ENCODE measurements at places on chromosomes 12 and 14.
A peak's percentile ranks its signal among the peaks of the same experiment; 100 is the strongest.

GRCh38 chr12:76220980-76221379, 127.2 kb downstream of the BBS10 start:
- DNase-seq, result no peak

DNA sequence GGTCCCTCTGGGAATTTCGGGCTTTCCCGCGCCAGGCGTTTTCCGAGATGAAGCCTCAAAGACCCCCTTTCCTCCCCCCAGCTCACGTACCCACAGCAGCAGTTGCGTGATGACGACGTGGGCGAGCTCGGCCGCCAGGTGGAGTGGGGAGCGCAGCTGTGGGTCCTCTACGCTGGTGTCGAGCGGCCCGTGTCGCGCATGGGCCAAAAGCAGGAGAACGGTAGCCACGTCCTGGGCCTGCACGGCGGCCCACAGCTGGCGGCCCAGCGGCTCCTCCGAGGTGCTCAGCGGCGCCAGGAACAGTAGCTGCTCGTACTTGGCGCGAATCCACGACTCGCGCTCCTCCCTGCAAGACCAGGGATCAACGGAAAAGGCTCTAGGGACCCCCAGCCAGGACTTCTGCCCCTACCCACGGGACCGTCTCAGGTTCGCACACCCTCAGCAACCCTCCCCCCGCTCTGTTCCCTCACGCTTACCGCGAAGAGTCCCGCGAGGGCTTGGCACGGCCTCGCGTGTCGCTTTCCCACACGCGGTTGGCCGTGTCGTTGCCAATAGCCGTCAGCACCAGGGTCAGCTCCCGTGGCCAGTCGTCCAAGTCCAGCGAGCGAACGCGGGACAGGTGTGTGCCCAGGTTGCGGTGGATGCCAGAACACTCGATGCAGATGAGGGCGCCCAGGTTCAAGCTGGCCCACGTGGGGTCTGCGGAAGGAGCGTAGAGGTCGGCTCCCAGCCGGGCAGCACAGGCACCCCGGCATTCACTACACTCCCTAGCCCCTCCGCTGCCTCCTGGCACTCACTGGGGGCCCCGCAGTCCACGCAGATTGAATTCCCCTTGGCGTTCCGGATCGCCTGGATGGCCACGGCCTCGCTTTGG, 11.4 kb downstream of the AGAP2 start:
- DNase-seq, result no peak

DNA sequence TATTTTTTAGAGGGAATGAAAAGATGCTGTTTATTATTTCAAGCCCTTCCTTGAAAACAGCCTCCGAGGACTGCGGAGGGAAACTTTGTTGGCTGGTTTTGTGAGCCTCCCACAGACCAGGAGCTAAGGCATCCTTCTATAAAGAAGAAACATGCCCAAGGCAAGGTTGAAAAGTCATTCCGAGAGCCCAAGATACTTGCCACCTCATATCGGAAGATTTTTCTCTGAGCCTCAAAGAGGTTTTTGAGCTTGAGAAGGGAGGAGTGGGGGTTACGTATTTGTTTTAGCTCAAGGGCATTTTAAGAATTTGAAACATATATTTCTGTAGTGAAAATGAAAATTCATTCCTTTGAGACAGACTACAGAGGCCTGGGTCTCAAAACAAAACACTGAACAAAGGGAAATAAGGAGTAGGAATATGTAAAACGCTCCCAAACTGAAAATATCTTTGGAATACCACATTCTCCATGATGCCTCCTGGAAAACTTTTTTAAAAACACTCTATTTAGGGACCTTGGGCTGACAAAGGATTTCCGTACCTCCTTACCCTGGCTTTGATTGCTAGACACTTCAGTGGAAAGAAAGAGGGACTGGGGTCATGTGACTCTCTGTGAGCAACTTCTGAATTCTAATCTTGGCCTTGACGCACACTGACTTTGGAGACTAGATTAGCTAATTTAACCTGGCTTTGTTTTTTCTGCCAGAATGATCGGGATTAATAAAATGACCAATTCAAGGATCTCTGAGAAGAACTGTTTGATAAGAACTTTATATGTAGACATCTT, 180.9 kb downstream of the SRGAP1 start:
- no peak for DNase-seq

DNA sequence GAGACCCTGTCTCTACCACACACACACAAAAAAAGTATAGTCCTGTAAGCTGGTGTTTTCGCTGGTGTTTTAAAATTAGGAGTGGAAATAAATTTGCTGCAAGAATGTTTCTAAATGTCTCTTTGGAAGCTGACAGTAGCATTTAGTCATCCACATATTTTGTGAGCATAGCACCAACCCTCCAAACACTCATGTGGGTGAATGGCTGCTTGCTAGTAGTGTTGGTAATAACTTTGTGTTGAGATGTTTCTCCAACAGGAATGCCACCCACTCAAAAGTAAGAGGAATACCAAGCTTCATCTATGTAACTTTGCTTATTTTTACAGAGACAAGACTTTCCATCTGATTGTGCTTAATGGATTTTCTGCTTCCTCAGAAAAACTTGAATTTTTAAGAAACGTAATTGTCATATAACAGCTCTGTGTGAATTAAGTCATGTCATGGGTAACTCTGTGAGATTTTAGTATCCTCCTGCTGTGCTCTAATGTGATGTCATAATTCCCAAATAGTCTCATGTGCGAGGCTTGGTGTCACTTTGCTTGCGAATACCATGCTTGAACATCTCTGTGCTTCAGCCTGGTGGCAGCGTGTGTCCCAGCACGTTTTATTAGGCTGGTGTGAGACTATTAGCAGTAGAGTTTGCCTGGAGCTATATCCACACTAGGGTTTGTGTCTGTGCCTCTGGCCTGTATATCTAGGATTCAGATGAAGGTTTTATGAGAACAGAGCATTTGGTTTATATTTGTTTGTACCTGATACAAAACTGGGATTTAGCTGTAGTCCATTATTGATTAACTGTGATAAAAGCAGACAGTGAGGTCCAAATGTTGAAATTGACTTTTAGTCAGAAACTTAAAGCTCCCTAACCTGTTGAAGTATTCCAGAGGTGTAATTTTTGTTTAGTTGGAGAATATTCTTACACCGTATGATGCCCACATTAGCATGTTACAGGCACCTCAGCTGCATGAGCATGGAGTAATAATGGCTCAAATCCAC, 80.5 kb downstream of the FBXW8 start:
- DNase-seq, result no peak

DNA sequence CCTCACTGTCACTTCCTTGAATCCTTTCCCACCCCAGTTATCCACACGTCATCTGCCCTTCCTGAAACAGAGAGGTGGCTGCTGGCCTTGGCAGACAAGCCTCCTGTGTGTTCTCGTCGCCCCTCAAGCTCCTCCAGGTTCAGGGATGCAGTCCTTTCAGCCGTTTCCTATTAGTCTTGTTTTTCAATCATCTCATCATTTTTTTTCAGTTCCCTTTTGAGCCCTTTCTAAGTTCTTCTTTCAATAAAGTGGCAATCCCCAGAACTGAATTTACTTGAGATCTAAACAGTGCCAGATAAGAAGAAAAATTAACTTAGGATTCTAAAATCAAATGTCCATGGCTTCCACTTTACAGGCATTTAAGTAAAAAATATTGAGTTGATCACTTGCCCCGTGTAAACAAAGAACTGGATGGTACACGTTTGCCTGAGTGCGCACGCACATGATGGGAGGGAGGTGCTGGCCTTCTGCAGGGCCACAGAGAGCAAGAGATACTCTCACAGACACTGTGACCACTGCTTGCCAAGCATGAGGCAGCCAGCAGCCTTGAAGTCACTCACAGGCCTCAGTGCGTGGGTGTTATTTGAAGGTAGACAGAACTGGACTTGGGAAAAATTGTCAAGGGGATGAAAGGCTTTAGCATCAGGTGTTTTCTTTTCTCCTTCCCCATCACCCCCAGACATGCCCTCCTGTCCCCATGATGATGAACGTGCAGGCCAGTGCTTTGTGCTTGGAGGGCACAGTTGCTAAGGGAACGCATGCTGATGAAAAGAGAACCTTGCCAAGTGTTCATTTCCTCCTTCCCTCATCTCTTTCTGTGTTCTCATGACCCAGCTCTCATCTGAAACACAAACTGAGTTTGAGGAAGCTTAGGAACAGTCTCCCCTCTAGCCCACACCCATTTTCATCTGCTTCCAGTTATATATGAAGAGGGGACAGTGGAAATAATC, 408.3 kb downstream of the EGLN3 start:
- DNase-seq, result no peak

- DNase-seq, result no peak
Observed at GRCh38 chr14:102933618-102934231, 11.3 kb downstream of the AMN start.

GRCh38 chr12:121297435-121297991, 1.0 kb upstream of the CAMKK2 start:
- DNase-seq, result peak; percentile 62

- no peak for DNase-seq
Observed at GRCh38 chr14:49940808-49941421, 48.0 kb downstream of the ARF6 start.

- DNase-seq, result no peak
Observed at GRCh38 chr12:127267128-127267527, 999.8 kb upstream of the TMEM132C start.

- DNase-seq, result no peak
Observed at GRCh38 chr12:6303071-6303470, 7.4 kb upstream of the PLEKHG6 start.

DNA sequence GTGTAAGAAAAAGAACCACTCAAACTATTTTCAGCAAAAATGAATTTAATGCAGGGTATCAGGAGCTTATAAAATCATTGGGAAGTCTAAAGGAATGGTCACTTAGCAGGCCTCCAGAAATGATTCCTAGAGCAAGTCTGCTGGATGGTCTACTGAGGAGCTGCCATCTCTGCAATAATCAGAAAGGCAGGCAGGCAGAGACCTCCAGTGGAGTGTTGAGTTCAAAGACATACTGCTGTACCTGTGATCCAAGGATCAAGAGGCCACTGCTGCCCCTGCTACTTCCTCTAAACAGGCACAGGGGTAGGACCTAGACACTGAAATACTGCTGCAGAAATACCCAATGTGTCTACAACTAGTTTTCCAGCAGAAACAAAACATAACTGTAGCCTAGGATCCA, 14.5 kb upstream of the KICS2 start:
- DNase-seq, result no peak

GRCh38 chr14:90659156-90659555, 157.1 kb downstream of the TTC7B start:
- no peak for DNase-seq

GRCh38 chr12:62552906-62553556, 86.4 kb downstream of the MON2 start:
- DNase-seq, result no peak

Measured in stimulated activated naive CD4-positive, alpha-beta T cell treated with Interleukin-2 at 50 U/mL for 16 hours (primary cell).